ENCODE measurements at places on chromosomes 4 and X. TPM values are rescaled to one million over a fixed set of nuclear protein-coding genes. Genes with fewer than 3 reads are reported as not detected.

Gene GIMD1
- total RNA-seq = not detected

Gene CWH43
- total RNA-seq = not detected

Gene SSX4B
- not detected for total RNA-seq

Gene KDR
- 1.9 TPM for total RNA-seq

Gene CCDC120
- total RNA-seq = under 0.01 TPM

Gene GABRA4
- not detected for total RNA-seq

Gene SLC6A14
- not detected for total RNA-seq

Gene ANXA5
- 830 TPM for total RNA-seq

Gene HS3ST1
- 3.1 TPM for total RNA-seq

Gene NALF2
- not detected for total RNA-seq

Gene SPATA4
- 0.15 TPM for total RNA-seq

Gene CDX4
- not detected for total RNA-seq

Gene TMSB15A
- not detected for total RNA-seq

Gene TENT5D
- 0.12 TPM for total RNA-seq

Gene NAP1L2
- 0.23 TPM for total RNA-seq

Gene SPANXB1
- not detected for total RNA-seq

Gene H2BW2
- not detected for total RNA-seq

Gene NDST3
- not detected for total RNA-seq

Gene AFF2
- 0.12 TPM for total RNA-seq

Gene GPR50
- total RNA-seq = not detected

Gene LPAR4
- total RNA-seq = not detected

Gene IL2RG
- not detected for total RNA-seq

Gene MAPK10
- 10.2 TPM for total RNA-seq

Gene ERAS
- not detected for total RNA-seq

Gene ASMT
- total RNA-seq = not detected

Gene PDE5A
- total RNA-seq = 2.7 TPM

Gene GAGE13
- total RNA-seq = not detected

Gene ADH1A
- not detected for total RNA-seq

Gene LRPAP1
- total RNA-seq = 164 TPM

Gene RENBP
- 5.5 TPM for total RNA-seq

Gene TSPAN5
- total RNA-seq = 17.5 TPM

Gene ETDA
- total RNA-seq = not detected

Gene NAA11
- total RNA-seq = not detected

Gene PAQR3
- total RNA-seq = 14.6 TPM

Gene S100G
- total RNA-seq = not detected

Gene TBC1D14
- 29.4 TPM for total RNA-seq

Gene KLHL13
- total RNA-seq = 48.4 TPM

Gene MAGEA11
- total RNA-seq = not detected

Gene TMPRSS11D
- not detected for total RNA-seq

Gene GYPE
- 0.59 TPM for total RNA-seq
